GM04503 (cell line): ENCODE measurements at places on chromosomes 5 and 9.
A peak's percentile ranks its signal among the peaks of the same experiment; 100 is the strongest.

DNA sequence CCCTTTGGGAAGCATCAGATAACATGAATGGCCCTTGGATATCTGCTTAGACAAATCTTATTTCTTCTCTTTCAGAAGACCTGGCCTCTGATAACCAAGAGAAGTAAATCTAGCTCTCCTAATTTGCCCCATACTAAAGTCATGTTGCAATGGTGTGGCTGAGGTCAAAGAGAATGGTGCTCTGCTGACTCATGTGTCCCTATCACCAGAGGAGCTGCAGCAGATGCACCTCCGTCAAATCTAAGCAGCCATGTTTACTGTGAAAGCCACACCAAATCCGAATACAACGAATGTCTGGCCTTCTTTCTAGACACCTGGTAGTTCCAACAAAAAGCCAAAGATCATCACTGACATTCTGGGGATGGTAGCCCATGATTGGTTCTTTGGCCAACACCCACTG, 23.2 kb downstream of the RETREG1 start:
- no peak for DNase-seq

DNA sequence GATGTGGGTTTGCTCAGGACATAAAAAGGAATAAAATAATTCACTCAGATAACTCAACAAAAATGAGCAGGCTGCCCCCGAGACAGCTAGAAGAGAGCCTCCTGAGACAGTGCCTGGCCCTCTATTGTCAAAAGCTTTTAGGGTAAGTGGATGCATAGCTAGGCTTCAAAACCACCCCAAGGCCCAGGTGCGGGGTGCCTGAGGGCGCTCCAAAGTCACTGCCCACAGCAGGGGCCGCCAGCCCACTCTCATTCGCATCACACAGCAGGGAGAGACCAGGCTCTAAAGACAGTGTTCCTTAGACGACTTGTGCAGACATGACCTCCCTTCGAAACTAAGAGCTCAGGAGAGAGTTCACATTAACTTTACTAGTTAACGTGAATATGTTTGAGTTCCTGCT, 271.5 kb downstream of the FSTL4 start:
- no peak for DNase-seq

DNA sequence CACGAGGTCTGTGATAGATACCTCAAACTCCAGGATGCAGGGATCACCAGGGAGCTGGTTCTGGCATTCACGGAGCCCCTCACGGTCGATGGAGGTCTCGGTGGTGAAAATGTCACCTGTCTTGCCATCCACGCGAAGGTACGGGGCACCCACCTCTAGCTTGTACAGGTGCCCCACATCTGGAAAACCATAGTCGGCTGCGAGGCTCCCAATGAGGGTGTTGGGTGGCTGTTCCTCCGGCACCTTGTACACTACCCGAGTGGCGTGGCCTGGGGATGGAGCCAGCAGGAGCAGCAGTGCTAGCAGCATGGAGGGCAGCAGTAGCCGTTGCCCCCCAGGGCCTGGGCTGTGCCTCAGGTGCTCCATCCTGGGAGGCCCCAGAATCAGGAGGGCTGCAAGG, 9.2 kb downstream of the PCDH1 start:
- no peak for DNase-seq

DNA sequence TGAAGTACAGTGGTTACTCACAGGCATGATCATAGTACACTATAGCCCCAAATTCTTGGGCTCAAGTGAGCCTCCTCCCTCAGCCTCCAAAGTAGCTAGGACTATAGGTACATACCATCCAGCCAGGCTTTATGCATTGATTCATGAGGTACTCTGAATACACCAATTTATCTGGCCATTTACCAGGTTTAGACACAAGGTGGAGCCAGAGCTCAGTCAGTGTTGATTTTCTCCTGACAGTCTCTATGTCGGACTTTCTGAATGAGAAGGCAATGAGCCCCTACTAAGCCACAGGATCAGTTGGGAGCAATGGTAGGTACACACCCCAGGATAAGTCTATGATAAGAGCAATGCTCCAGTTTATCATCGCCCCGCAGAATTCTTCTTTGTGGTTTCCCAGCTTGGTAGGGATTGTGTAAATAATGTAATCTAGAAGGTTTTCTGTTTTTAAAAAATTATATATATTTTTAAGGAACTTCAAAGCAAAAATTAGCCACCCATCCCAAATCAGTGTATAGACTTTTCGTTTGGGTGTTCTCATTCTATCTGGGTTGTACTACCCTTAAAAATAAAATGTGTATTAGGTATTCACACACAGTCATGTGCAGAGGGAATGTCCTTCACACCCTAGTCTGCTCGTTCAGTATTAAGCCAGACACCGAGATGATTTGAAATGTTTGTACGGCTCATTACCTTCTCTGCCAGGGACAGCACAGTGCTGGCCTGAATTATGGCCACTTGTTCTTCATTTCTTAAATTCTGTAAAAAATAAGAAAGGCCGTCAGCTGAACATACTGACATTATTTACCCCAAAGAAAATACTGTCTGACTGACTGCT, 118.4 kb upstream of the DPYSL3 start:
- peak; percentile 9 for DNase-seq

GRCh38 chr9:7785813-7786212, 13.8 kb downstream of the DMAC1 start:
- no peak for DNase-seq

- DNase-seq, result no peak
Measured at GRCh38 chr9:99374793-99375192, 152.7 kb downstream of the SEC61B start.

DNA sequence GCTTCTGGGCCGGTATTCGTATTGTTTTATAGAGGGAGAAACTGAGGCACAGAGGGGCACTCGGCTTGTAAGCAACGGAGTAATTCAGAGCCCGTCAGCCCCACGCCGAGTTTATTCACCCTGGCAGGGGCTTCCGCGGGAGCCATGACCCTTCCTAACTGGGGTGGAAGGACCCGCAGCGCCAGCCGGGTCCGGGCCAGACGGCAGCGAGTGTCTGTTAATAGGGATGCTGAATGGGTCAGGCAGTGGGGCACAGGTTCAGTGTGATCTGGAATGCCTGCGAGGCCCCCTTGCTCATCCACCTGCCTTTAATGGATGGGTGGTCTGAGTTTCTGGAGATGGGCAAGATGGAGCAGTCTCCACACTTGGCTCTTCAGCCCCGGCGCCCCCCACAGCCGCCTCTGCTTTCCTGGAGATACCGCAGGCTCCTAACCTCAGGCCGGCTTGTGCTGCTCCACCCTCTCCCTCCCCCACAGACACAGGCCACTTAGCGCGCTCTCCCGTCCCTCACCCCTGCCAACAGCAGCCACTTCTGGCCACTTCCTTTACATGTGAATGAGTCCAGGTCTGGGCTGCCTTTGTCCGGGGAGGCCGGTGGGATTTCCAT, 147.1 kb downstream of the ERCC6L2 start:
- DNase-seq, result no peak

DNA sequence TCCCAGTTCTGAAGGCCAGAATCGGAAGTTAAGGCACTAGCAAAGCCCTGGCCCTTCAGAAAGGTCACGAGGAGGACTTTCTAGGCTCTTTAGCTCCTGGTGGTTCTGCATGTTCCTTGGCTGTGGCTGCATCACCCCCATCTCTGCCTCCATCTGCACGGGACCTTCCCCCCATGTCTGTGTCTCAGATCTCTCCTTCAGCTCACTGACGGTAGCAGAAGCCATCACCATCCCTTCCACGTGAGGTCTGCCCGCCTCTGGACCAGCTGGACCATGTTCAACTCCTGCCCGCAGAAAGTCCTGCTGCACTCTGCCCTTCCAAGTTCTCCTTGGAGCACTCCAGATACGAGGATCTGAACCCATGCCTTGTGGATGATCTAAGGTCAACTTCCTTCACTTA, 242.9 kb upstream of the IRX1 start:
- no peak for DNase-seq

DNA sequence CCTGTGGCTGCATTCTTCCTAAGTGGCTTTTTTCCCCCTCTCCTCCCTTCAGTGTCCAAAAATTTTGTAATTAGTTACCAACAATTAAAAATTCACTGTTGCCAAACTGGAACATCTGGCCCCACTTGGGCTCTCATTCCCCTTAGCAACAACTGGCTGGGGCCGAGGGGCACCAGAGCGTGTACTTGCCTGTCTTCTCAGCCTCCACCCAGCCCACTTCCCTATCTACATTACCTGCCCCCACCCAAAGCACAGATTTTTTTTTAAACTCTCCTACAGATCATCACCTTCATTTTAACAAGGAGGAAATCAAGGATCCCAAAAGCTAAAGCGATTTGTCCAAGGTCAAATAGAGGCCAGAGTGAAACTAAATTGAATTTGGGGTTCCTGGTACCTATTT, 278.8 kb downstream of the EBF1 start:
- no peak for DNase-seq

DNA sequence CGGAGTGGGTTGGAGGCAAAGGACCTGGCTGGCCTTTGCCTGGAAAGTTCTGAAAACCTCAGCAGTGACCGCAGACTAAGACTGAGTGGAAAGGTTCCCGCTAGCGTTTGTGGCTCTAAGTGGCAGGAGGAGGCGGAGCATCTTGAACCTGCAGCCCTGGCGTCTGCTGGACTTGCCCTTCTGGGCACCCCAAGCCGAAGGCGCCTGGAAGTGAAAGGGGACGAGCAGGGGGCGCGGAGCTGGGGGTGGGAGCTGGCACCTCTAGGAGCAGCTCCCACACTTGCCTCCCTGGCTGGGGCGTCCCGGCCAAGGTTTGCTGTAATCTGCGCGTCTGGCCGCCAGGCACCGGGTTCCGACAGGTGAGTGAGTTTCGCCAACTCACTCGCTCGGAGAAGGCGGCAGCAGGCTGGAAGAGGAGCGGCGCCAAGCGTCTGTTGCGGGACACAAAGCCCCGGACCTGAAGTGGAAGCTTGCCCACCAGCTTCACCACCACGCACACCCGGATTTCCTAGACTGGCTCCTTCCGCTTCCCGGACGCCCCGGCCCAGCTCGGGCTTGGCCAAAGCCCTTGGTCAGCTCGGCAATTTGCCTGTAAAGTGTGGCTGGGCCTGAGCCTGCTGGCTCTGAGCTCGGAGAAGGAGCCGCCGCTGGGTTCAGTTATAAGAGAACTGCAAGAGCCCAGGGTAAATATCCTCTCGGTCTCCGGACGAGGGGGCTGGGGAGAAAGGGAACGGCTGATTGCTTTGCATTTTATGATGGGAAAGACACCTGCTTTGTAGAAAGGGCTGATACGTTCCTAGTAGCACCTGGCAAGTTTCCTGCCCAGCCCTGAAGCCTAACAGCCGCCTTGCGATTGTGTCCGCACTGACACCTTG, at the start of gene GNA14:
GNA14 (minus strand) TSS at position 89 of the 875 bp plus-strand sequence. CDS start 529 bp downstream, outside the sequence.
- no peak for DNase-seq

- peak; percentile 66 for DNase-seq
Measured at GRCh38 chr9:13942695-13943094, 371.2 kb downstream of the NFIB start.

DNA sequence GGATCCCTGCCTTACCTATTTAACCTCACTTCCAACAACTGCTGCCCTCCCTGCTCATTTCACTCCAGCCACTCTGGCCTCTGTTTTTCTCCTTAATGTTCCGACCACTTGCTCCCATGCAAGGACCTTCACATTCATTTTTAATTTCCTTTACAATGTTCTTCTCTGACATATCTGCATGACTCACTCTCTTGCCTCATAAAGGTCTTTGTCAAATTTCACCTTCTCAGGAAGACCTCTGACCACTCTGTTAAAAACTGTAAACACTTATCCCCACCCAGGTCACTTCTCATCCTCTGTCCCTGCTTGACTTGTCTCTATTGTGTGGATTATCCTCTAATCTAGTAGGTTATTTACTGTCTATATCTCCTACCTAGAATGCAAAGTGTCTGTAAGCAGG, 751.2 kb downstream of the BRINP1 start:
- DNase-seq, result no peak

- DNase-seq, result no peak
Measured at GRCh38 chr5:122674385-122674784, 100.5 kb upstream of the SNX2 start.

- DNase-seq, result no peak
Measured at GRCh38 chr5:167905919-167906853, 385.3 kb upstream of the WWC1 start.

GRCh38 chr9:114002271-114002985, 75.7 kb downstream of the AMBP start:
- no peak for DNase-seq

- DNase-seq, result no peak
Measured at GRCh38 chr5:14157493-14157782, 14.3 kb downstream of the TRIO start.

GRCh38 chr5:150794927-150795326, 16.4 kb downstream of the SMIM3 start:
- DNase-seq, result no peak
